CD8-positive, alpha-beta T cell (primary cell): ENCODE measurements at places on chromosomes 13 and 19.

- no peak for DNase-seq
Observed at GRCh38 chr13:27168086-27168485, 3.5 kb downstream of the USP12 start.

DNA sequence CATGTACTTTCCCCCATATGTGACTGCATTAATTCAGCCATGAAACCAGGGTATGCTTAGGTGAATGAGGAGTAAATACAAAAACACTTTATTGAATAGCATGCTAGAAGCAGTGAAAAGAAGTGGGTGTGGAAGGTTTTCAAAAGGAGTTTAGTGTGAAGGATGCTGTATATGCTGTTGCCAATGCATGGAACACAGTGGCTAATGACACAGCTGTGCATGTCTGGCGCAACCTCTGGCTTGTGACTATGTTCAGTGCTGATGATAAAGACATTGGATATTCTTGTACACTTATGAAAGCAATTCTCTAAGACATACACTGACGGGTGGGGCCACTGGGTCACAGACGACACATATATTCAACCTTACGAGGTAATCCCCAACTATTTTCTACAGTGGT is 55.2 kb downstream of the SOX21 start:
- DNase-seq, result no peak

- no peak for DNase-seq
Observed at GRCh38 chr13:27621116-27621365, 651 bp upstream of the POLR1D start.

DNA sequence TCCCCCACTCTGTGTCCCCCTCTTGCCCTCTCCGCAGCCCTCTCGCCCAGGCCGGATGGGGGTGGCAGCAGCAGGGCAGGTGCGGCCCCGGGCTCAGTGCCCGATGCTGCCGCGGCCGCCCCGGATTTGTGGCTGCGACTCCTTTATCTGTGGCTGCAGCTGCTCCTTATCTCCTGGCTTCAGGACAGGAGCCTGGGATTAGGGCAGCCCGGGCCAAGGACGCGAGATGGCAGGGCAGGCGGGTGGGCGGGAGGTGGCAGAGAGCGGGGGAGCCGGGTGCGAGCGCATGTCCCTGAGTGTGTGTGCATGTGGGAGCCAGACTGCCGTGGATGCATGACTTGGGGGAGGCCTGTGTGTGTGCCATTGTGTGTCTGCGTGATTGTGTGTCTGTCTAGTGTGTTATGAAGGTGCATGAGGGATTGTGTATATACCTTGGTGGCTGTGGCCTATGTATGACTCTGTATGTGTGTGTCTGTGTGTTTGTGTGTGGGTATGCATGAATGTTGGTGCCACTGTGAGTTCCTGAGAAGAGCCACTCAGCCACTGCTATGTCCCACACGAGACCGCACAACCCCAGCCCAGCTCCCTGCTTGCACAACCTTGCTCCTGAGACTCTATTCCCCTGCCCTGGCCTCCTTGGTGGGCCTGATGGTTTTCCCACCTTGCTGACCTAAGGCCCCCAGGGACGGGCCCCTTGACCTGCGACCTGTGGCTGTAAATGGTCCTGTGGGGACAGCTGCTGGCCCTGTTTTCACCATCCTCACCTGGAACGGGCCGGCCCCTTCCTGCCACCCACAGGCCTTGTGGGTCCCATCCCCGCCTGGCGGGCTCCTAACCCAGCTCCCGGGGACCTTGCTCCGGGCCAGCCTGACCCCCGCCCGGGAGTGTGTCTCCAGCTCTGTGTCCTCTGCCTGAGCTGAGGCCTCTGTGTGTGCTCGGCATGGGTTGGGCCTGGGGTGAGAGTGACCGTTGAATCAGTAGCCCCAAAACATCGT is 5.3 kb upstream of the NRTN start:
- DNase-seq, result no peak

GRCh38 chr19:34336781-34337271 is 28.2 kb upstream of the GPI start:
- no peak for DNase-seq

DNA sequence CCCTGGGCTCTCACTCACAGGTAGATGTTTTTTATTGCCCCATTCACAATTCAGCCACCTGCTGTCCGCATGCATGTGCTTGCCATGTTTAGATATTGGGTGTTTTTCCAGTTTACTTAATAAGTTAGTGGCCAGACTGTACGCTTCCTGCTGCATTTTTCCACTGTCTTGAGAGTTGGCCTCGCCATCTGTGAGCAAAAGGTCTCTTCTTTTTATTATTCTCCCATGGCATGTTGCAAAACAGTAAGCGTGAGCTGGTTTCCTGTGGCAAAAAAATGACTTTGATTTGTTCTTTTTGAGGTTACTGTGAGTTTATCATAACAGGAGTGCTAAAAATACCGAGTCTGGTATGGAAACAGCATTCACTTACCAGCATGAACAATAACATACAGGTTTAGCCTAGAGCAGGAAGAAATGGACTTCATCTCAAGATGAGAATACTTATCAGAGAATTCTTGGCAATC is 46.0 kb downstream of the SAE1 start:
- no peak for DNase-seq

- no peak for DNase-seq
Observed at GRCh38 chr19:15248648-15249527, 16.6 kb upstream of the EPHX3 start.

GRCh38 chr13:26677156-26677555 is 83.4 kb downstream of the GPR12 start:
- DNase-seq, result no peak

GRCh38 chr19:13063461-13064091 is 39.1 kb downstream of the LYL1 start:
- no peak for DNase-seq

DNA sequence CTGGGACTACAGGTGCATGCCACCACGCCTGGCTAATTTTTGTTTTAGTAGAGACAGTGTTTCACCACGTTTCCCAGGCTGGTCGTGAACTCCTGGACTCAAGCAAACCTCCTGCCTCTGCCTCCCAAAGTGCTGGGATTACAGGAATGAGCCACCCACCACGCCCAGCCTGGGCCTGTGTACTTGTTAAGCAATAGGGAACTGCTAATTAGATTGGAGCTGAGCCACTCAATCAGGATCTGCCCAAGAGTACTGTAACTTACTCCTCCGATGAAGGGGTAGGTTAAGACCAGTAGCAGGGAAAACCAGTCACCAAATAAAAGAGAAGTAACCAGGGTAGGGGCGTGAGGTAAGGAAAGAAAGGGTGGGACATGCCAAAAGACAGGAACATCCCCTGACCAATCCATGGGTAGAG is 2.3 kb downstream of the DDX39A start:
- DNase-seq, result no peak

- no peak for DNase-seq
Observed at GRCh38 chr13:109157275-109157674, 527.9 kb downstream of the MYO16 start.

DNA sequence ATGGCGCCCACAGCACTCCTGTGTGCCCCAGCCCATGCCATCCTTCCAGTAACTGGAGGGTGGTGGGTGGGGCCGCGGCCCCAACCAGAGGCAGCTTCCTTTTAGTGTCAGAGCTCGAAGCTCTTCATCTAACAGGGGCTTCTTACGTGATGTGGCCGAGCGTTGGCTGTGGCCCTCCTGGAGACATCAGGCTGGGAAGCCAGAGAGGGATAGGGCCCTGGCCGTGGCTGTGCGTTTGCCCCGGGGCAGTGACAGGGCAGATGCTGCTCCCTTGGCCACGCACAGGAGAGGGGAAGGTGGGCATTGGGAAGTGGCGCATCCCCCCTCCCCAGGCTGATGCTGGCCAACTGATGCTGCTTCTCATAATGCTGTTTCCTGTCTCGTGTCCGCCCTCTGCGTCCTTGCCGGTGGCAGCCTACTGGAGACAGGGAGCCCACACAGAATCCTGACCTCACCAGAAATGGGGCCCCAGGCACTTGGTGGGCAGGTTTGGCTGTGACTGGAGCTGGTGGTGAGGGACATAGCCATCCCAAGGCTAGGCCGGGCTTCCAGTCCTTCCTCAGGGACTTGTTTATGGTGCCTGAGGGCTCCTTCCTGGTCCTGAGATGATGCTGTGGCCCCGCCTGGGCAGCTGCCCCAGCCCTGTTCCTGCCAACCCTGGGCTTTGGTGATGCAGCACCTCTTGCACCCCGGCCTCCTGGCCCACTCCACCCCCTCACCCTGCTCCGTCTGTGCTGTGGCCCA is 34.3 kb downstream of the ATP4B start:
- no peak for DNase-seq

DNA sequence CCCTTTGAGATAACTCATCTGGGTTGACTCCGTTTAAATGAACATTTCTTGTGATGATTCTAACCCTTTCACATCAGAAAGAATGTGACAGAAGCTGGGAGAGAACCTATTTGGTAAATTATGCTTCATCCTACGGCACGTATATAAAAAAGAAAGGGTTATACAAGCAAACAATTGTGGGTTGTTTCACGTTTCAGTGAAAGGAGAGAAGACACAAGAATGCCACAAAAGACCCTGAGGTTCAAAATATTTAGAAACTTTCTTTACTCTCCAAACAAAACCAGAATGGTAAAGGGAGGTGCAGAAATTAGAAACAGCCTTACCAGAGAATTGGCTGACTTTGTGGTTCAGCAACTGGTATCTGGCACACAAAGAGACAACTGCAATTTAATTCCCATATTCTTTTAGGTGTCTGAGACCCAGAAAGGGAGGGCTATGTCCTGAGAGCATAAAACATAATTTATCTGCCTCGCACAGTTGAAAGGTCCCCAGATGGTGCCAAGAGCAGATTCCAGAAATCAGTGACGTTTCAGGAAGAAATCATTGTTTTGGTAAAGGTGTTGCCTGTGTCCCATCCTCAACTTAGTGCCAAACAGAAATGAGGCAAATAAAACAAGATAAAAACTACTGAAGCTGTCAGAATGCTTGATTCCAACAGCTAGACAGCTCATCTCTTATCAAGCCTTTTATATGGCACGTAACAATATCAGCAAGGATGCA is 361.4 kb downstream of the EFNB2 start:
- DNase-seq, result no peak

DNA sequence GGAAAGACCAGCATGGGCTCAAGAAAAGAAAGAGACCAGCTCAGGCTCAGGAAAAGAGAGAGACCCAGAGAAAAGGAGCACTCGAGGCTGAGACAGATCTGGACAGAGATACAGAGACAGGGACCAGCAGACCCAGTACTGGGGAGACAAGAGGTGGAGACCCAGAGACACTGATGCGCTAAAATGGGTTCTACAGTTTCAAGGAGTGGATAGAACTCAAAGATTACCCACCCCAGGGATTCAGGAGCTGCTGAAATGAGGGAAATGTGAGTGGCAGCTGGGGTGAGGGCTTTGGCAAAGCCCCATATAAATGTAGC is 609 bp upstream of the ZSCAN18 start:
- no peak for DNase-seq

DNA sequence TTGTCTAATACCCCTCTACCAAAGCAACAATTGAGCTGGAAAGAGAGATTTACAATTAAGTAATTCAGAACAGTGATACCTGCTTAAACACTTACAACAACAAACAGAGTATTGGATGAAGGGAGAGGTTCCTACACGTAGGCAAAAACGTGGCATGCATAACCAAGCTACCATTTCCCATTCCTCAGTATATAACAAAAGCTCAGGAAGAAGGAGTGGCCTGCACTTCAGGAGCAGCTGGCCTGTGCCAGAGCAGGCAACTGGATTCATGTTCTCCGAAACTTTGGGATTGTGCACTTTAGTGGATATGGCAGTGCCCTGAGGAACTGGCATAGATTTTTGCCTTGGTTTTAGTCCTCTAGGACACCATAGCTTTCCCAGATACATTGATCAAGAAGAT is 630.2 kb upstream of the PCDH9 start:
- DNase-seq, result no peak

DNA sequence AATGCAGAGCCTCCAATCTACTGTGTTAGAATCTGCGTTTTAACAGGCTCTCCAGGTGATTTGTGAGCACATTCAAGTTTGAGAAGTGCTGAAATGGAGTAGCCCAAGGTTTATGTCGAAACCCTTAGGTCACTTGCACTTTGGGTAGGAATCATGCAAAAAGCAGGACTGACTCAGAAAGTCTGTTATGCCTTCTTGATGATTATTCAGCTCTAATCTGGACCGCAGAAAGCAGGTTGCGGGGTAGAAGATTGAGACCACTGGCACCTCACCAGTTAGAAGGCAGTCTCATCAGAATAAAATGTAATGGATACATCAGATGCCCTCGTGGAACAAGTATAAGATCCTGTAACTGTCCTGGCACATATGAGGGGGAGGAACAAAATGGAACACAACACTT is 326.3 kb downstream of the DCLK1 start:
- no peak for DNase-seq

GRCh38 chr19:2723345-2723715 is 2.2 kb upstream of the DIRAS1 start:
- no peak for DNase-seq

DNA sequence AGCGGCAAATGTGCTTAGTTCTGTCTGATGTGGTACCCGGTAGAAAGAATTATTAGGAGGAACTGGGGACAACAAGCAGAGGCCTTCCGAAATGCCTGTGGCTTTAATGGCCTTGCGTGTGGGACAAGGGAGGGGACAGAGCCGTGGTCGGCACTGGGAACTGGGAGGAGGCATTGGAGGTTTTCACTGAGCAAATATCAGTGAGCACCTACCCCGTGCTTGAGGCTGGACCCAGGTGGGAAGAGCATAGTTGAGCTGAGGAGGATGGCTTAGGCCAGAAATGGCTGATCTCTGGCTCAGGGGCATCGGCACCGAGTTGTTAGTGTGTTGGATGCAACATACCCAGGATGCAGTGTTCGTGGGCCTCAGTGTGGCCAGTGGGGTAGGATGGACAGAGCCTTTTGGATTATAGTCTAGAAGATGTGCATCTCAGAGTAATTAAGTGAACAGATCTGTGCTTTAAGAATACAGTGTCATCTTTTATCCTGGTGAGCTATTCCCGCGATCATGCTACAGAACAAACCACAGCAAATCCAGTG is 201.3 kb downstream of the TEX29 start:
- no peak for DNase-seq

DNA sequence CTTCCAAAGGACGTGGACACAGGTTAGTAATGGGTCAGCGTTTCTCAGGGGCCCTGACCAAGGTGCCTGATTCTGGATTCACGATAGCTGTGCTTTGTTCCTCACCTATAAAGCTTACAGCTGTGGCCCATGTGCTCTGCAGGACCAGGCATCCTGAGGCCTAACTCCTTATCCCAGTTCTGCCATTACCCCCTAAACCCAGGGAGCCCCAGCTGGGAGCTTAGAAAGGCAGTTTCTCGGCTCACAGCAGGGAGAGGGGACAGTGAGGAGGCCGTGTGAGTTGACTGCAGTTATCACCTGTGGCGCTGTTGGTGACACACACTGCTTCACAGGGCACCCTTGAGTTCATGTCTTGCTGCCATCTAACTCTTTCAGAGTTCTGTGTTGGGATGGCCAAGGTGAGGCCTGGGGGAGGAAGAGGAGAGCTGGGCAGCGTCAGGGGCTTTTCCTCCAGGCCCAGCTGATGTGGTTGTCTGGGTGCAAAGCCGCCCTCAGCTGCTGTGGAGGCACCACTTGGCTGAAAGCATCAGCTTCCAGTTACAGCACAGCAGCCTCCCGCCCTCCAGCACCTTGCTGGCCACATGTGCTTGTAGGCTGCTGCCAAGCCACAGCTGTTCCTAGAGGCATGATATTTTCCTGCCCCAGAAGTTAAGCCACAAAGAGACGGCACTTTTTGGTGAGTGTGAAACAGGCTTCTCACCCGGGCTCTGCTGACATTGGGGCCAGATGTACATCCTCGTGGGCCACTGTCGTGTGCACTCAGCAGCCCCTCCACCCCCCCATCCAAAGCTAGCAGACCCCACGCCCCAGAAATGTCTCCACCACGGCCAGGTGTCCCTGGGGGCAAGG is 99.6 kb upstream of the MCF2L start:
- no peak for DNase-seq
